Right hindlimb (tissue), 1 donor: ENCODE measurements at places on chromosomes 2 and 18.

DNA sequence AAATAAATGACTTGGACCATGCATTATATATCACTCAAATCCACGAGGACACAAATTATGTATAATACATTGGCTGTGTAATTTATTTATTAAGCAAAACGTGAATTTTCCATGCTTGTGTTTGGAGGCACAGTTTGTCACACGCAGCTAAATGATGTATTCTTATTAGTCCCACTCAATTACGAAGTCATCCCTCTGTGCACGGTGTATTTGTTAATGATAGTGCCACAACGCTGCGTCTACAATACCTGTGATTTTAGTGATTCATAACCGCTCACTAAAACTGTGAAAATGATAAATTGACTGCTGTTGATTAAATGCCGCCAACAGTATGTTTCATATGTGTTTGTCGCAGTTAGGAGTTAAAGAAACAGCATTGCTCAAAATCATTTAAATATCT, 358.3 kb downstream of the ZNF516 start:
- no peak for DNase-seq

- peak; percentile 37 for DNase-seq
Observed at GRCh38 chr2:203562268-203562667, 27.2 kb upstream of the RAPH1 start.

DNA sequence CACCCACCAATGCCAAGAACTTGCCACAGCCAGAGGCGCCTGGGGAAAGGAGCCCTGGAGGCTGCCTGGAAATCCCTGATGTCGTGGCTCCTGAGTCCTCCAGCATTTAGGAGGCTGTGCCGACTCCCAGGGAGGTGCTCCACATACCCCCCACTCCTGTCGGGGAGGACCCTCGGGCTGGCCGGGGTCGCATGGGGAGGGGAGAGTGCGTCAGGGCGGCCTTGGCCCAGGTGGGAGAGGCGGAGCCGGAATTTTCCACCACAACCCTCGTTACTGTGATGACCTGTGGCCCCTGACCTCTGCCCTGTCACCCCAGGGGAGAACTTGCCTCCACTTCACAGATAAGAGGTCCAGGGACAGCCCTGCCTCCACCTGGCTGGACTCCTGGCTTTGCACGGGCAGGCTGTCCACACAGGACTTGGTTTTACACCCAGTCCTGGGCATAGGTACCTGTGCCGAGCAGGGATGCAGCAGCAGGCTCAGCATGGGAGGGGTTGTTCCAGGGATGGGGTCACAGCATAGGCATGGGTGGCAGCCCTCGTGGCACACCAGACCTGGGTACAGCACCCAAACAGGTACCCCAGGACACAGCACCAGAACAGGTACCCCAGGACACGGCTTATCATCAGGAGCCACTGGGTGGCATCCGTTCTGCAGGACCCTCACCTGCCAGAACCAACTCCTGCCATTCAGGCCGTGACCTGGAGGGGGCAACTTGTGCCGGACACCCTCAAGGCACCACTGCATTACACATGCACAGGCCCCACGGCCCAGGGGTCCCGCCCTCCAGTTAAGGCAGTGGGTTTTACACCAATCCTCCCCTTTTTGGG, 12.3 kb upstream of the AGXT start:
- DNase-seq: no peak

DNA sequence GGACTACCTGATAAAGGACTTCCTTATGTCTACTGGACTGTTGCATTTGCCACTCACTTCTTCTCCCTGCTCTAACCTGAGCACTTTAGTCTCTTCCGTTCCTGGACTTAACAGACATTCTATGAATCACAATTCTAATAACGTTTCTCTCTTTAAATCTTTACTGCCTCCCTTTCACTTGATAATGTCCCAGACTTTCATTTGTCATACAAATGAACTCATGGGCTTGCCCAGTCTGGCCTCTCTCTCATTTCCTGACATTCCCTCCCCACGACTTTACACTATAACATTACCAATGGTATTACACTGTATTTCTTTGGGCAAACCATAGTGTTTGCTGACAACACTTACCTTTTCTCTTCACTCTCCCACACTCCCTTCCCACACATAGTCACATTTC, 540.7 kb upstream of the TMEFF2 start:
- no peak for DNase-seq

GRCh38 chr2:100214265-100214971, 72.0 kb upstream of the AFF3 start:
- peak; percentile 92 for DNase-seq

- no peak for DNase-seq
Observed at GRCh38 chr18:76581261-76581660, 86.2 kb upstream of the ZNF516 start.

- DNase-seq: no peak
Observed at GRCh38 chr2:157625296-157625695, 3.4 kb downstream of the ACVR1C start.

DNA sequence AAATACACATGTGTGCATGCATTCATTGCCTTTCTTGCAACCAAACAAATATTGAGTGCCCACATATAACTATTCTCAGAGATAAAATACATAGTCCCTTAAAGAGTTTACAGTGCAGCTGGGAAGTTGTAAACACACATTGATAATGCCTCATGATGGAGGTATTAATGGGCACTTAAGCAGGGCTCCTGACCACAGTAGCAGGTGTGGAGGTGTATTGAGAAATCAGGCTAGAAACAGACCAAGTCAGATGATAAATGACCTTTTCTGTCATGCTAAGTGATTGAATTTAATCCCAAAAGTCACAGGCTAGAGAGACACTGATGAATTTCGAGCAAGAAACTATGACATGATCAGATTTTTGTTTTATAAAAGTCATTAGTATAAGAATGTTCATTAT, 157.7 kb downstream of the ZNF385B start:
- DNase-seq: no peak

- no peak for DNase-seq
Observed at GRCh38 chr18:50507120-50507590, 52.7 kb upstream of the MAPK4 start.

GRCh38 chr2:73033142-73033765, 38.3 kb downstream of the SFXN5 start:
- DNase-seq: no peak

DNA sequence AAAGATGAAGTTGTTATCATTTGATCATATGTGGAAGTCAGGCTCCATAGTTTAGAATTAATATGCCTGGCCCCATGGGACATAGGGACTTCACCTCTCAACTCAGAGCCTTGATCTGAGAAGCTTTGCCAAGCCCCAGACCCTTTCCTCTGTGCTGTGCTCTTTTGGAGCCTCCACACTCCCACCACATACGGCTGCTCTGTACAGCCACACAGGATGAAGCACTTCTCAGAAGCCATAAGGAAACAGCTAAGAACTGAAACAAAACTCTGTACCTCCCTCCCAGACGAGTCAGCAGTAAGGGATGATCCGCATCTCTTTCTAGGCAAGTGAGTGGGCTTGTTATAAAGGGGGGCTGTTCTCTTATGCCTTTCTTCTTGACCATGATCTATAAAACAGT, 66.5 kb downstream of the CAB39 start:
- DNase-seq: no peak

GRCh38 chr2:108378851-108379250, 1.1 kb downstream of the SULT1C4 start:
- DNase-seq: no peak

- peak; percentile 2 for DNase-seq
Observed at GRCh38 chr2:128427413-128427755, 108.7 kb upstream of the HS6ST1 start.

DNA sequence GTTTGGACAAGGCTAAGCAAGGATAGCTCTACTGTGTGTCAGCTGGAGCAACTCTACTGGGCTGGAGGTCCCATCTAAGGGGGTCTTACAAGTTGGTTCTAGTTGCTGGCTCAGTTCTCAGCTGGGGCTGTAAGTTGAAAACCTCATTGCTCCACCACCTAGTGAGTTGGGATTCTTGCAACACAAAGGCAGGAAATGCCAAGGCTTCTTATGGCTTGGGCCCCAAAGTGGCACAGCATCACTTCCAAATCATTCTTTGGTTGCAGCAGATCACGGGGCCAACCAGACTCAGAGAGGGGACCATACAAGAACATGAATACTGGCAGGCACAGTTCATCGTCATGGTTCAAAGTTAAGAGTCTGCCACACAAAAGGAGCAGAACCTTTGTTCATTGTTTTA, 332.7 kb downstream of the LRRTM1 start:
- no peak for DNase-seq

DNA sequence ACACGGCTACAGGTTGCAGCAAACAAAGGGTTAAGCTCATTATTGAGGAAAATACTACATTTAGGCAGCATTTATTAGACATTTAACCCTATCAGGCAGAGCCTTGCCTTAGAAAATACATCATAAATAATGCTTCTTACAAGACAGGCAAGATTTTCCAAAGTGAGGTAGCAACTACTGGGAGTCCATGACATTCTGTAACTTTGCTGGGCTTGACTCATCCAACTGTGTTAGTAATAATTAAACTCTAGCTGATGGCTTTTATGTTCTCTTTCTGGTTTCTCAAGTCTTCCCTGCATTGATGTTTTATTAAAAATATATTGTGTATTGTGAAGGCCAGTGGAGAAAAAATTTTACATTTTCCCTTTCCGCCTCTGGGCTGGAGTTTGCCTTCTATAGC, 291.3 kb downstream of the AFF3 start:
- no peak for DNase-seq

DNA sequence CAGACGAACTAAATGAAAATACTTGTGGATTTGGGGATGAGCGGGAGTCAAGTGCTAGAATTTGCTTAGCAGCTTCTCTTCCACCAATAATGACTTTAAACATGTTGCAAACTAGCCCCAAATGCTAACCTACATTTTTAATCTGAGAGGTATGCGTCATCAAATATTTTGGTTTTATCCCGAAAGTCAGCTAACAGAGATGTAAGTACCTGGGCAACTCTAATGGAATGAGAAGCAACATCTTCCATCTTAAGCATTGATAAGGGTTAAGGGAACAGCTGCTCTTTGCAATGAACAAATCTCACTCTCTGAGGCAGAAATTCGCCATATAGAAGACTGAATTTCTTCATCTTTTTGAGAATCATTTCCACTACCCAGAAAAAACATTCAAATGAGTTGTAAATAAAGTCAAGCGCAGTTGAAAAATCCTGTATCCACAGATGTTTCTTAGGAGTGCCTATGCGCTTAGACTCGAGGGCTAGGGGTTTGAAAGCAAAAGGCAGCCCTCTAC, 926 bp upstream of the YPEL5 start:
- no peak for DNase-seq

GRCh38 chr2:141871913-141872634, 258.7 kb downstream of the LRP1B start:
- no peak for DNase-seq

DNA sequence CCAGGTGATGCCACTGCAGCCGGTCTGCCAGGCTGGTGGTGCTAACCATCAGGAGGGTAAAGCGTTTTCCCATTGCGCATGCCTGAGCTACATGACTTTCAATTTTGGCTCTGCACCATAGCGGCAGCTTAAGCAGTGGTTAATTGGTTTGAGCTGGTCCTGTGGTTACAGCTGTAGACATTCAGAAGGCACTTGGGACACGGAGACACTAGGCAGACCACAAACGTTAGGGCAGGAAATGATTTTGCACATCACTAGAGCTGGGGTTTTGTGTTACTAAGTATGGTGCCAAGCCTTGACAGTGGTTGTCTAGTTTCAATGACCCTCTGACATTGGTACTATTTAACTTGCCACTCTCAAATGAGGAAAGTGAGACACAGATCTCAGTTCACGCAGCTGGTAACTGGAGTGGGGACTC, 28.9 kb upstream of the CNOT11 start:
- no peak for DNase-seq

DNA sequence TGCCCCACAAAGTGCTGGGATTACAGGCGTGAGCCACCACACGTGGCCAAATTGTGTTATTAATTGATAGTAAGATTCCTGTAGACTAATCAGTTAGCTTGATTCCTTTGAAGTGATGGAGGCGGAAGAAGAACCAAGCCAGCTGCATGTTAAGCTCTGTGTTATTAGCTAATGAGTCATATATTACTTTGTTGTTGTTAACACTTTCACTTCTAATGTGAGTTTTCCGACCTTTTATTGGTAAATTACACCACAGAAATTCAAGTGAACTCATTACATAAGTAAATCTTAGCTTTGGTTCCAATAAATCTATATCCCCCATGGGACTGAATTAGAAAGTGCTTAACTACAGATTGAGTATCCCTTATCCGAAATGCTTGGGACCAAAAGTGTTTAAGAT, 20.3 kb downstream of the CHMP1B start:
- no peak for DNase-seq

- DNase-seq: no peak
Observed at GRCh38 chr2:55361465-55362189, 58.0 kb downstream of the CCDC88A start.

DNA sequence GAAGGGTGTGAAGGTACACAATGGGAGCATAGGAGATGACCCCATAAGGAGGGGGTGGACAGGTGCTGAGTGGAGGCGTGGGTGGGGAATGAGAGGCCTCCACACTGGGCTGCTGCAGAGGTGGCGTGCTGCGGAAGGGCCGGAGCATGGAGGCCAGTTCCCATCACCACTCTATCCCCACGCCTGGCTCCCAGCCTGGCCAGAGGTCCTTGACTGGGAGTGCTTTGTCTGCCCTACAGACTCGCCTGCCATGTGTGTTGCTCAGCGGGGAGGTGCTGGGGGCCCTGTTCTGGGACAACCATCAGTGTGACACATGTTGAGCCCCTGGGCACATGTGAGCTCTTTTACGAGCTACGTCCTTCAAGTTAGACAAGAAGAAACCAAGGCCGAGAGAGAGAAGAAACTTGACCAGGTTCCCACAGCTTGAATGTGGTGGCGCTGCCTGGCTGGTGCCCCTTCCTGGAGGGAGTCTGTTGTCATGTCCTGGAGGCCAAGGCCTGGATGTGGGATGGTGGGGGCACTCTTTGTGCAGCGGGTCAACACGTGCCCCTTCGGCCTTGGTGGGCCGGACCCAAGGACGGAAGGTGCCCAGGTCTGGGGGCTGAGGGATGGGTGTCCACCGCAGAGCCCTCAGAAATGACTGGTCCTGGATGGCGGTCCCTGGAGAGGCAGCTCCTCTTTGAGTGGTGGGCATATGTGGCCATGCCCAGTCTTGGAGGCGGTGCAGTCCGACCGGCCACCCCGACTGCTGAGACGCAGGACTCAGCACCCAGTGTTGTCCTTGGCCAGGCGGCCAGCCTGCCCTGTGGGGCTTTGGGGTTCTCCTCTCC, 1.2 kb upstream of the INPP5D start:
- no peak for DNase-seq

DNA sequence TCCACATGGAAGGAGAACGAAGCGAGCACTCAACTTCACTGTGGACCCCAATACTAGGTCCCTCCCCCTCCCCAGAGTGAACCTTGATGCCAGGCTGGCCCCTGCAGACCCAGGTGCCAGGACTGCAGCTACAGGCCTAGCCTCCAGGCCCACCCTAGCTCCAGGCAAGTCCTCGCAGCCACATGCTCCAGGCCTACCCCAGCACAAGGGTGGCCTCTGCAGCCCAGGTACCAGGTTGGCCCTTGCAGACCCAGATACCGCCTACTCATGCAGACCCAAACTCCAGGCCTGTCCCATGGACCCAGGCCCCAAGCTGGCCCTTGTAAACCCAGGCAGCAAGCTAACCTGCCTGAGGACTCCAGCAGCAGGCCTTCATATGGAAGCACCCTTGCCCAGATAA, 44.2 kb downstream of the KCNG2 start:
- no peak for DNase-seq

GRCh38 chr2:197427986-197428385, 6.8 kb downstream of the SF3B1 start:
- DNase-seq: no peak

GRCh38 chr2:24491542-24492420, 727 bp downstream of the NCOA1 start:
- peak; percentile 90 for DNase-seq
